ENCODE measurements at places on chromosomes 5 and 9.

DNA sequence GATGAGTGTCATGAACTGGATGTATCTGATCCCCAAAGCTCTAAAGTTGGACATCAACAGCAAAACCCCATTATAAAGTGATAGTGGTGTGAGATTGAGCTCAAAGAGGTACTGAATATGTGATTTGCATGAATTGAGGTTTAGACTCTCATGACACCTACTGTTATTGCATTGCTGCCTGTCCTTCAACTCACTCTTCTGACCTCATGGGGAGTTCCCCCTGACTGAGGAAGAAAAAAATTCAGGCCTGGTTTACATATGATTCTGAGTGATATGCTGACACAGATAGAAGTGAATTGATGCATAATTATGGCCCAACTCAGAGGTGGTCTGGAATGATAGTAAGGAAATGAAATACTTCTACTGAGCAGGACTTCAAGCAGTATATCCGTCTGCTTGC, 76.2 kb upstream of the CHD1 start:
- no peak for DNase-seq

GRCh38 chr9:27625751-27626150, 52.5 kb upstream of the C9orf72 start:
- no peak for DNase-seq

DNA sequence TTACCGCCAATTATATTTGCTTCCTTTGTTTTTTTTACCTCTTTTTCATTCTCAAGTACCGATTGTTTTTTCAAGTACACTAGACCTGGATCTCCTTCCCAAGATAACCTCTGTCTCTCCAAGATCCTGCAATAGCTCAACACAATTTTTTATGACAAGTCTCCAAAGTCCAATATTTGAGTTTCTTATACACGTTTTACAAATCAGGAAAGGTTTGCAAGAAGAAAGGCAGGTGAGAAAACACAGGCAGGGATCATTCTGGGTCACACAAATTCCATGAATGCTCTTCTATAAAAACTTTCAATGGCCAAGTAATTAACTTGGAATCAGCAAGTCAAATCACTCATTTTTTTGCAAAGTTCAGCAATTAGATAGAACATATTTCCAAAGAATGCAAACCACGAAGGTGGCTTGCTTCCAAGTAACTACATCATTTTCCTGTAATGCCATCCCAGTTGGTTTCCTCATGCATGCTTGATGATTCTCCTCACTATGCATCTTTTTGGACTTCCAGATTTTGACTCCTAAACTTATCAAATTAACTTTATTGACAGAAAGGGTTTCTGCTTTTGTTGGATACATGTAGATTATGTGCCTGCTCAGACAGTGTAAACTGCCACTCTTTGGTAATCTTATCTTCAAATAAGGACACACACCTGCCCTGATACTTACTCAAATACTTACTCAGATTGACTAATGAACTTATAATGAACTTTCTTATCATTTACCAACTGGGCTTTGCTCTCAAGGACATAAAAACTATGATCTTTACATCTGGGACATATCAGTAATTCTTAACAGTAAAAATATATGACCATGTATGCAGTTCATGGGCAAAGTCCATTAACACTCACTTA, 24.7 kb upstream of the IFNE start:
- DNase-seq, result no peak

GRCh38 chr5:120258123-120258522, 206.0 kb upstream of the PRR16 start:
- no peak for DNase-seq

GRCh38 chr9:69155341-69156030, 18.6 kb upstream of the TJP2 start:
- DNase-seq, result no peak

GRCh38 chr9:127519301-127520166, 68.2 kb downstream of the LRSAM1 start:
- peak; percentile 65 for DNase-seq

DNA sequence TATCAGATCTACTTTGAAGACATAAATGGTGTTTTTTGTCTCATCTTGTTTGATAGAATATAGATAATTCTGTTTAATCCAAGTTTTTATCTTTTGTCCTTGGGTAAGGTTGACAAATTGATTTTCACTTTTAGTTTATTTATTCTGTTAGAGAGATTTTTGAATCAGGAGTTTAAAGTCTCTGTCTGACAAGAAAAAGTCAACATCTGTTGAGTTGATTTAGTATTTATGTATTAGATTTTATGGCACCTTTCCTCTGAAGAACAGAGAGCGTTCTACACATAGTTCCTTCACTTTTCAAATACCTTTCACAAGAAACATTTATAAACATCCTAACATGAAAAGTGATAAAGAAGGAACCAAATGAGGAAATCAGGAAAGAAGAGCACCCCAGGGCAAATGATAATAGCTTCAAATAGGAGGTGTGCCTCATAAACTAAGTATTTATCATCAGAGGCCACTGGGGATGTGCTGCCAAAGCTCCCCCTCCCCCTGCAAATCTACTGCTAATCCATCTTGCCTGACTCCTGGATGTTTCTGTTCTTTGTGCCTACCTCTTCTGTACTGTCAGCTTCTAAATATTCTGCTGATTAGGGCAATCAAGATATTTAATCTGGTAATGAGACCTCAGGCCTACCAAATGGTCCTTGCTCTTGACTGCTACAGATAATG, 457.7 kb upstream of the CHD1 start:
- no peak for DNase-seq

- no peak for DNase-seq
Observed at GRCh38 chr5:147427521-147428401, 82.1 kb downstream of the DPYSL3 start.

GRCh38 chr9:11192993-11193392, 580.2 kb upstream of the PTPRD start:
- DNase-seq, result no peak

DNA sequence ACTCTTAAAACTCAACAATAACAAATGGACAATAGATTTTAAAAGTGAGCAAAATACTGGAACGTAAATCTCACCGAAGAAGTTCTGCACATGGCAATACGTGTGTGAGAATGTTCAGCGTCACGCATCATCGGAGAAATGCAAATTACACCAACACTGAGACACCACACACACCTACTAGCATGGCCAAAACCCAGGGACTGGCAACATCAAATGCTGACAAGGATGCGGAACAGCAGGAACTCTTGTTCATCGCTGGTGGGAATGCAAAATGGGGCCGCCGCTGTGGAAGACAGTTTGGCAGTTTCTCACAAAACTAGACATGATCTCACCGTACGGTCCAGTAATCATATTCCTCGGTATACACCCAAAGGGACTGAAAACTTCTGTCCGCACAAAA, 21.6 kb upstream of the CLPTM1L start:
- DNase-seq, result no peak

- no peak for DNase-seq
Observed at GRCh38 chr9:91855196-91855595, 94.8 kb downstream of the ROR2 start.

- DNase-seq, result no peak
Observed at GRCh38 chr5:112776301-112776856, 38.7 kb downstream of the APC start.

GRCh38 chr5:5139777-5140478, at the start of gene ADAMTS16:
TSS of gene ADAMTS16 (plus strand) at chr5:5140330. CDS start at chr5:5140468, 138 bp downstream.
- no peak for DNase-seq

DNA sequence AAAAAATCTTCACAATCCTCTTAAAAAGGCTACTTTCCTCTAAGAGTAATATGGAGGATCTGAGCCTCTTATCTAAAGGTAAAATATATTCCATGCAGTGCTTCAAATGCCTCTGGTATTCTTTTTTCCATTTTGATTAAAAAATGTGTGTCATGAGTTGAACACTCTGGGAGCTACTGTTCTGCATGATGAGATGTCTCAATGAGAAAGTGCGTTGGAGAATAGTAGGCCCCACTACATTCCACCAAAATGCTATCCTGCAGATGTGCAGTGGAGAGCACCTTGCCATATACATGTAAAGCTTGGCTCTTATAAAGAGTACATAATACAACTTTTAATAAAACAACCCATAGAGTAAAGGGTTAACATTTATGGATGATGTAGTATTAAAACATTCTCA, 26.3 kb downstream of the ALDH1A1 start:
- DNase-seq, result no peak

GRCh38 chr5:149679876-149680809, 50.0 kb upstream of the PPARGC1B start:
- no peak for DNase-seq

- peak; percentile 77 for DNase-seq
Observed at GRCh38 chr5:67215519-67216471, 19.2 kb upstream of the CD180 start.

DNA sequence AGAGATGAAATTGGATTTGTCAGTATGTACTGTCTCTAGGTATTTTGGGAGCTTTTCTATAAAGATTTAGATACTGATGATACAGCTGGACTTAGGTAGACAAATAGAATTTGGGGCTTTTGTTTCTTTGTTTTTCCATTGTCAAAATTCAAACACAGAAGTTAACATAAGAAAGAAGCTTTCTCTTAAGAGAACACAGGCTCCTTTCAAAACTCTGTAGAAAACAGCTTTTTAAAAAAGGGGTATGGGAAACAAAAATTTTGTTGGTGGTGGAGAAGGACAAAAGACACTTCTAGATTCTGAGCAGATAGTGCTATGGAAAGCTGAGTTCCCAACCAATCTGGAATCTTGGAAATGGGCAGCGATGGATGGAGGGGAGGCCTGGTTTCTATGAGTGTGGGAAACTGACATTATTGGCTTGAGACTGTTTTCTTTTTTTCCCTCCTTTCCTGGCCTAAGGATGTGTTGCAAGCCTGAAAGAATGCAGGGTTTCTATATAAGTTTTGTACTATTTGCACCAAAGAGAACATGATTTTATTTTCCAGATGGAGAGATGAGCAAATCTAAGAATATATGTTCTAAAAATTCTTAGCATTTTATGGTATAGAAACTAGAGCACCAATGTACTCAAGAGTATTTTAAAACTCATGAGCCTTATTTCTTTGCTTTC, 240.0 kb downstream of the PRR16 start:
- no peak for DNase-seq

DNA sequence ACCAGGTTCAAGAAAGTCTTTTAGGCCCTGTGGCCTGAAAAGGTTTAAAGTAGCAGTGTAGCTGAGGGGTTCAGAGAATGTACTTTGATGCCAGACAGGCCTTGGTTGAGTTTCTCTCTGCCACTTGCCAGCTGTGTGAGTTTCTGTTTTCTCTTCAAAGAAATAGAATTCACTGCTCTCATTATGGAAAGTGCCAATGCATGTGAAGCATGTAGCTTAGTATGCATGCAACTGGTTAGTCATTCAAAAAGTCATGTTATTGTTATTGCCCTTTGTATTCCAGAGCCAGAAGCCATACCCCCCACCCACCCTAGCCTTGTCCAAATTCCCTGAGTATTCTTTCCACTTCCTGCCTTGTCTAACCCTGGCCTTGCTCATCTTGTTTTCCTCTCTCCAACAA, 101.7 kb downstream of the ADRB2 start:
- DNase-seq, result no peak

DNA sequence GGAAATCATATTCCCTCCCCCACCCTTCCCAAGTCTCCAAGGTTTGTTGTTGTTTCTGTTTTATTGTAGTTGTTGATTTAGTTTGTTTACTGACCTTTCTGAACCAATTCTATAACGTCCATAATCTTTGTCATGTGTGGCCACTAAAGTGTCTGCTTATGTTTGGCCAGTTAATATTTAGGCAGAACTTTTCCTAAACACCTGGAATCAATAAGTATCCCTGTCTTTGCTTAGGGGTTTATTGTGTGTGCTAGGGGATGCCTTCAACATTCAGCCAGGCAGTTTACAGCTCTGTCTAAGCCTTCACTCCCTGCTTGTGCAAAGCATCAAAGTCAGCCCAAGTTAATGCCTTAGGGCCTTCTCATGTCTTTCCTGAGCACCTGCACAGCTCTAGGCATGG, 16.9 kb upstream of the LECT2 start:
- DNase-seq, result no peak

- DNase-seq, result no peak
Observed at GRCh38 chr5:73311291-73312110, 137.1 kb downstream of the FOXD1 start.

DNA sequence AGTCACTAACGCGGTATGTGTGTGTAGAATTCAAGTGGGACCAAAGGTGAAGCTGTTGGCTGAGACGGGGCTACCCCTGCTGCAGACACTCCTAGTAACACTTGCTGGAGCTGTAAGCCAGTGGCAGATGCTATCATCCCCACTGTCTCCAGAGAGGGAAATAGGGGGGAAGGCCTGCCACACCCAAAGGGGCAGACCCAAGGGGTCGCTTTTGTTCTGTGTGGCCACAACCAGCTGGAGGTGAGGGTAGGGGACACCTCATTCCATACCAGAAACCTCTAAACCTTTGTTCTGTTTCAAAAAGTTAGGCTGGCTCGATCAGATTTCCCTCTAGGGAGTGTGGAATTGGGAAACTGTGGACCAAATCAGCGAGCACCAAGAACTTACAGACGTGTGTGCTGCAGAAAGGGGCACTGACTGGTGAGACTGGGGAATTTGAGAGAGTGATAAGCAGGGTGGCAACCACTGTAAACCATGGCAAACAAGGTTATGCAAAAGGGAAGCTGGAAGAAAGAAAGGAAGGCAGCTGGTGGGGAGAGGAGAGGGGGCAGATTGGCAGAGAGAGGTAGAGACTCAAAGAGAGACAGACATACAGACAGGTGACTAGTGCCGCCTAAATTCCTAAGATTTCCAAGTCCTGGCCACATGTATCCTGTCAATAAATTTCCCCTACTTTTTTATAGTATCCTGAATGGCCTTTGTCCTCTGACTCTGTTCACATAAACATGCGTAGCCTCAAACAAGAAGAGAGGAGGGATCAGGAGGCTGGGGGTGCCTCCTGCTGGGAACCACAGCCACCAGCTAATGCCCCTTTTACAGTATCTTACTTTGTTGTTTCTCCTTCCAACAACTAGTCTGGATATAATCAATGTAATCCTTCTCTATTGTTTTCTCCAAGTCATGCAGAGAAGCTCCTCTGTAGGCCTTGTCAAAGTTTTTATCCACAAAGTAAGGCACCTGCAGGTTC, 15.6 kb upstream of the SPATA24 start:
- no peak for DNase-seq

GRCh38 chr5:59095480-59095879, 512.6 kb downstream of the RAB3C start:
- DNase-seq, result no peak

GRCh38 chr5:17064241-17064640, 128.2 kb upstream of the MYO10 start:
- DNase-seq, result no peak

- no peak for DNase-seq
Observed at GRCh38 chr5:33148076-33148513, 292.7 kb upstream of the TARS1 start.

- DNase-seq, result no peak
Observed at GRCh38 chr9:135879237-135879601, 28.1 kb downstream of the CAMSAP1 start.

DNA sequence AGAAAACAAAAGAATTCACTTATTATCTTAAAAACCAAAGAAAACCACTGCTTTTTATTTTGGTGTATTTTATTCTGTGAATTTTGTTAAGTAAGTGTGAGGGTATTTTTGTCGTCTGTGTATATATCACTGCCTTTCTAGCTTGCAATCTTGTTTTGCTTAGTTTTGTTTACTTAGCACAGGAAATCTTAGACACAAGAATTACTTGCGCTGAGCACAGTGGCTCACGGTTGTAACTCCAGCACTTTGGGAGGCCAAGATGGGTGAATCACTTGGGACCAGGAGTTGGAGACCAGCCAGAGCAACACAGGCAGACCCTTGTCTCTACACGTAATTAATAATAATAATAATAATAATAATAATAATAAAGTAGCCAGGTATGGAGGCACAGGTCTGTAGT, 230.3 kb downstream of the PAPPA start:
- DNase-seq, result no peak
